Cardiac fibroblast (primary cell): ENCODE measurements at places on chromosomes 3 and 15.
A peak's percentile ranks its signal among the peaks of the same experiment; 100 is the strongest.

- no peak for DNase-seq
Measured at GRCh38 chr15:88841236-88841635, 38.0 kb downstream of the ACAN start.

- DNase-seq: no peak
Measured at GRCh38 chr3:60225848-60226247, 1025.4 kb downstream of the FHIT start.

DNA sequence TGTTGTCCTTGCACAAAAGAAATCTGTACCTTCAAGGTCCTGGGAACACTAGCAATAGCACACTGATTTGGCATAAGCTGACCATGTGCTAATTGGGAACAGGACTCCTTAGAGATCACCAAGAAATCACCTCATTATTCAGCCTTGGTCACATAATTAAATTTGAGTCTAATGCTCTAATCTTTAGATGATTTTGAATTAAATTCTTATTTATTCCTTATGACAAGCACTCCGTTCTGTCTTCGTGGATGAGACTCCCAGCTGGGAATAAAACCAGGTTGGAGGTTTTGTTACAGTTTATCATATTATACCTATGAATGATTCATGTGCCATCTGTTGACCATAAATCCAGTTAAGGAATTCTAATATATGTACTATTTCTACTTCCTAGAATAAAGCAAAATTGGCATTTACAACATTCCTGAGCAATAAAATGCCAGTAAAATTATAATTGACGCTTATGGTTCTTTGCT is 162.2 kb downstream of the MYRIP start:
- DNase-seq: no peak

DNA sequence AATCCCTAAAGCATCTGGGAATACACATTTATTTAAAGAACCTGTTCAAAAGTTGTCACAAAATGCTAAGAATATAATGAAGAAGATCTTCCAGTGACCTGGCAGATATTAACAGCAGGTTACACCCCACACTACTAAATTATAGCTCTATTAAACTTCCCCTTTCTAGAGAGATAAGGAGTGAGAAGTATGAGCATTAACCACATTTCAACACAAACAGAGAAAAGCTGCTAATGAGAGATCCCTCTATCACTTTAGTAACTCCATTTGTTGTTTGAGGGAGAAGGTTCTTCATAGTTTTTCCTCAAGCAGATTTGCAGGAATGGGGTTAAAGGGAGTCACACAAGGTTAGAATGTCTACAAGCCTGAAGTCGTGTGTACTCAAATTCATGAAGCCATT is 3.6 kb downstream of the COL8A1 start:
- no peak for DNase-seq

- DNase-seq: no peak
Measured at GRCh38 chr15:31147456-31147855, 45.9 kb upstream of the TRPM1 start.

DNA sequence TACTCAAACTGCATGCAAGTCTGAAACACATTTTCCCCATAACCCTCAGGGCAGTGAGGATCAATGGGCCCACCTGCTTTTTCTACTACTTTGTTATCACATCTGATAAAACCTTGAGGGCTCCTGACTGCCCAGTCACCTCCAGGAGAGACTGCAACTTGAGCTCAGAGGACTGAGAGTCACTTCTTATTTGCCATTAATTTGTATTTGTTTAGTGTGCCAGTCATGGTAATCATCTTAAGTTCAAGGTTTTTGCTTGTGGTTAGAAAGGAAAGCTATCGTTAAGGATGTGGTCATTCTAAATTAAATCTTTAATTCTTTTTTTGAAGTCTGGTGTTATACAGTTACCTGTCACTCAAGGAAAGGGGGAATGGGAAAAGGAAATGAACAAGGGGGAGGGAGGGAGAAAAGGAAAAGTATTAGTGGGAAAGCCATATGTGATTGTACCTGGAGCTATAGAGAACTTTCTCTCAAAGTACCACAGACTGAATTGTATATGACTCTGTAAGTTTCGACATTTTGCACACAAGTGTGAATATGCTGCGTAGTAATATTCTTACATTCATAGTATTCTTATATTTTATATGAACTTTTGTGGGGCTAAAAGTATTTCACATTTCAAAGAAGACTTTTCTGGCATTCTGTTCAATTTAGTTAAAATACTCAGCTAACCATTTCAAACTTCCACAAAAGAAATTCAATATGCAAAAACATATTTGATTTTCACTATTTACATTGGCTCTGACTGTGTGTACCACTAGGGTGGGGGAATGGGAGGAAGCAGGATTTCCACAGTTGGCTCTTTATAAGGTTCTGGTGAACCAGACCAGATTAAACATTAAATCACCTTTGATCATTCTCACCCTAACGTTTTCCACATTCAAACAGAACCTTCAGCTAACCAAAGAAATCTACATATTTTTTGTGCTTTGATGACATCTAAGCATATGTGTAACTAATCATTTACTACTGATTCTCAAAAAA is 166.5 kb upstream of the ATP11B start:
- no peak for DNase-seq

GRCh38 chr15:60006203-60006862 is 2.2 kb downstream of the FOXB1 start:
- DNase-seq: peak; percentile 34

GRCh38 chr3:180530276-180530675 is 71.7 kb upstream of the TTC14 start:
- no peak for DNase-seq

GRCh38 chr3:115912372-115912771 is 289.1 kb downstream of the GAP43 start:
- DNase-seq: peak; percentile 23

DNA sequence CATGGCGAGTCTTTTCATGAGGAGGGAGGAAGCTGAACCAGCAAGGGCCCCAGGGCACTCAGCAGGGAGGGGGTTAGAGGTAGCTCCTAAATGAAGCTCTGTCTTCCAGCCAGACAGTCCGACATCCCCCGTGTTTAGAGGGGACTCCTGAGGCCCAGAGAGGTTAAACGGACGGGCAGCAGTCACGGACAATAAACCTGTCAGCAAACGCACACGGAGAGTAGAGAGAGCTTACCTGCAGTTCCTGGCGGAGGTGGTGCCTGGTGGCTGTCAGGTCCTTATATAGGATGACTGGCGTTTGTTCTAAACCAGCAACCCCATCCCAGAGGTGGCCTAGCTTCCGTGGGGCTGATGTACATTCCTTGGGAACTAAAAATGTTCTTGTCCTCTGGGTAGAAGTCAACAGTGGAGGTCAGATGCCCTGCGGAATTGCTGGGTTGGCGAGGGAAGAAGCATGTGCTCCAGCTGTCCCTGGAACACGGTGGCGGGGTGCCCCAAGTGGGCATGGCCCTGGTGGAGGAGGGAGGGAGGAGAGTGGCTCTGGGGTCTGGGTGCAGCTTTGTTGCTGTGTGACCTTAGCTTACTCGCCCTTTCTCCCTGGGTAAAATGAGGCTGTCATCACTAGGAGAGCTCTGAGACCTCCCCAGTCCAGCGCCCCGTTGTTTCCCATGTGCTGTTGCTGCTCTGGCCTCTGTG is 2.1 kb downstream of the GHRL start:
- no peak for DNase-seq

DNA sequence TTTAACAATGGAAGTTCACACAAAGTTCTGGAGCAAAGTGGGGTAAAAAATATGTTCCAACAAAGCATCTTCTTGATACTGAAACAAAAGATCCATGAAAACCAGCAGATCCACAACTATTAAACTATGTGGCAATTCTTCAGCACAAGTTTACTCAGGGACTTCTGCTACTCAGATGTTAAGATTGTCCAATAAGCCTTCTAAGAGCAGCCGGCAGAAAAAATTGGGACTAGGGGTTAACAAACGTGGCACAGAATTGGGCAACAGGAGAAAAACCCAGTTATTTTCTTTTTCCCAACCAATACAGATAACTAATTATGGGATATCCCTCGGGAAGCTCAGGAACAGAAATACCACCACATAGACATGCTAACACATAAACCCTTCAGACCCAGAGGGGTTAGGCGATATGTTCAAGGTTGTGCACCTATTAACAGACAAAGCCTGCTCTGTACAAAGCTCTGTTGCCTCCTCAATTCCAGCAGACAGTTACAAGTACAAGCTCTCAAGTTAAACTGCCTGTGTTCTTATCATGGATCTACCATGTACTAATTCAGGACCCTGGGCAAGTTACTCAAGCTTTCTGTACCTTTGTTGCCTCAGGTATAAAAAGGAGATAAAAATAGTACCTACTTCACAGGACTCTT is 6.8 kb downstream of the SSR3 start:
- no peak for DNase-seq
